ENCODE measurements at places on chromosomes 4 and X. TPM values are rescaled to one million over a fixed set of nuclear protein-coding genes. Genes with fewer than 3 reads are reported as not detected.

The PCYT1B gene
- polyA plus RNA-seq: 3.1 TPM

DNA sequence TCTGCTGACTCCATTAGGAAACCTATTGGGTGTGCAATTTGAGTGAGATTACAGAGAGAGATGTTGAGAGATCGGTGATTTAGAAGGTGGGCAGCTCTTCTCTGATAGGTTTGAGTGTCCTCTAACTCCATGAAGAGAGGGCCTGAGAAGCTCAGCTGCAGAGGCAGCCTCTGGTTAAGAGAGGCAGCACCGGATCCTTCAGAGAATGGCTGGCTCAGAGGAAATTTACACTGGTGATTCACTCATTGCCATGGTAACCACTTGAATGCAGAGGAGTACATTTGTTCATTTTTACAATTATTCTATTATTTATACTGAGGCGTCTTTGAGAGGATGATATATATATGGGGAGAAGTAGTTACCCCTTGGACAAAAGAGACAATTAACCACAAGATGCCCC is 171.7 kb downstream of the PDGFRA start:
- H3K4me3 ChIP-seq: no peak overlapping the region
- no peaks in the 10 kb centered on the region for H3K4me1 ChIP-seq
- no peak for DNase-seq
- peak overlapping the region; percentile 56 for H3K27ac ChIP-seq

DNA sequence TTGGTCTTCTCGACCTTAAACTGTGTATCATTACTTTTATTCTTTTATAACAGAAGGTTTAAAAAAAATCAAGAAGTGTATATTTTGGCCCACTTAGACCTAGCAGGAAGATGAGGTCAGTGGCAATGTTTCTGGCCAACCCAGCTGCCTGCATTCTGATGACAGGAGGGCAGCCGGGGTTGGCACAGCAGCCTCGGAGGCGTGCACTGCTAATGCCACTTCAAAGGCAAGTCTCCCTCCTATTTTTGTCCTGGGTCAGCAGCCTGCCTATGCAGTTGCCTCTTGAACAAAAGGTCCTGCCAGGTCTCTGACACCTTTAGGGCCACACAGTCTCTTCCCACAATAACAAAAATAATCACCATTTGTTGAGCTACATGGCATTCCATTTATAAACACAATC is 89.4 kb upstream of the MYOZ2 start:
- no peak overlapping the region for H3K4me3 ChIP-seq
- no peaks in the 10 kb centered on the region for H3K36me3 ChIP-seq
- H3K27ac ChIP-seq: no peak overlapping the region

GRCh38 chr4:98527534-98528269 is 130.7 kb downstream of the TSPAN5 start:
- no peaks in the 10 kb centered on the region for H3K27me3 ChIP-seq
- H3K27ac ChIP-seq: no peak overlapping the region
- peaks cover 28% of the 10 kb centered on the region for H3K4me1 ChIP-seq
- DNase-seq: no peak
- H3K36me3 ChIP-seq: no peaks in the 10 kb centered on the region

DNA sequence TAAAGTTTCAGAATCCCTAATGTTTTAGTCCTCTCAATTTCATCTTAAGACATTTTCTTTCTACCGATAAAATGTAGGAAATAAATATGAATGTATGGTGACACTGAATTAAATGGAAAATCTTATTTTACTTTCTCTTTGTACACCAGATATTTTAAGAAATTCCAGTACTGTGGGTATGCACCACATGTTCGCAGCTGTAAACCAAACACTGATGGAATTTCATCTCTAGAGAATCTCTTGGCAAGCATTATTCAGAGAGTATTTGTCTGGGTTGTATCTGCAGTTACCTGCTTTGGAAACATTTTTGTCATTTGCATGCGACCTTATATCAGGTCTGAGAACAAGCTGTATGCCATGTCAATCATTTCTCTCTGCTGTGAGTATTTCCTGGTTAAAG is 26.9 kb downstream of the C4orf46 start:
- DNase-seq: no peak
- H3K36me3 ChIP-seq: no peaks in the 10 kb centered on the region
- no peak overlapping the region for H3K27ac ChIP-seq
- no peaks in the 10 kb centered on the region for H3K27me3 ChIP-seq
- no peak overlapping the region for H3K4me3 ChIP-seq

GRCh38 chrX:100662170-100662569 is 18.2 kb downstream of the SRPX2 start:
- H3K4me1 ChIP-seq: no peaks in the 10 kb centered on the region
- no peaks in the 10 kb centered on the region for H3K27me3 ChIP-seq
- H3K4me3 ChIP-seq: no peak overlapping the region
- no peak overlapping the region for H3K27ac ChIP-seq
- no peak for DNase-seq

GRCh38 chr4:142365391-142365790 is 480.7 kb downstream of the INPP4B start:
- no peak for DNase-seq
- no peaks in the 10 kb centered on the region for H3K4me1 ChIP-seq
- H3K4me3 ChIP-seq: no peak overlapping the region
- H3K27ac ChIP-seq: no peak overlapping the region
- no peaks in the 10 kb centered on the region for H3K27me3 ChIP-seq

- no peaks in the 10 kb centered on the region for H3K27me3 ChIP-seq
- H3K36me3 ChIP-seq: no peaks in the 10 kb centered on the region
- H3K4me1 ChIP-seq: no peaks in the 10 kb centered on the region
- no peak for DNase-seq
Observed at GRCh38 chrX:130746709-130747342, 156.2 kb downstream of the ENOX2 start.

- no peak overlapping the region for H3K4me3 ChIP-seq
- DNase-seq: no peak
- no peak overlapping the region for H3K27ac ChIP-seq
- H3K4me1 ChIP-seq: no peaks in the 10 kb centered on the region
- H3K36me3 ChIP-seq: no peaks in the 10 kb centered on the region
Observed at GRCh38 chr4:153929675-153930074, 140.8 kb upstream of the SFRP2 start.

The TMEM271 gene
- polyA plus RNA-seq: not detected

DNA sequence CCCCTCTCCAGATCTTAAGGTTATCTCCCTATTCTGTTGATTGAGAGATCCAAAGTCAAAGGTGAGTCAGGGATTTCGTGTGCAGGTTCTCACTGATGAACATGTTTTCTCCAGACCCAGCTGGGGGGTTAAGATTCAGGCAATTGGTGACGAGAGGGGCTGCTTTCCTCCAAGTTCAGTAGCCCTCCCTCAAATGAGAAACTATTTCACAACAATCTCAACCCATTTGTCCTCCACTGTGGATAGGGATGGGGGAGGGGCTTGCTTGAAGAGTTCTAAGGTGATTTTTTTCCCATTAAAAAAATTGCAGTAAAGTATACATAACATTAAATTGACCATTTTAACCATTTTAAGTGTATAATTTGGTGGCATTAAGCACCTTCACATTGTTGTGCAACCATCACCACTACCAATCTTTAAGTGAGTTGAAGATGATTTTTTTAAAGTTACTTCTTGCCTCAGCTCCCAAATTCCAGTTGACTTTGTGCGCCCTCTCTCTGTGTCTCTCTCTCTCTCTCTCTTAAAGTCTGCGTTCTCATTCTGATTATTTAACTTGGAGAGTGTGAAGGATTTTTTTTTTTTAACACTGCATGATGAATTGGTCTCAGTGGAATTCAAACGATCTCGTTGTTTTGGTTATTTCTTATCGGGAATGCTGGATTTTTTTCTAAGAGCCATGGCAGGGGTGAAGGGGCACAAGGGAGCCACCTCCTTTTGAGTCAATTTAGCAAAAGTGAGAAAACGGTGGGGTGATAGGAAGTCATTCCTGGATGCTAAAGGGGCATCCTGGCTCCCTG is 175.9 kb downstream of the SHROOM3 start:
- H3K4me1 ChIP-seq: peaks cover 29% of the 10 kb centered on the region
- no peak overlapping the region for H3K4me3 ChIP-seq
- DNase-seq: no peak
- no peak overlapping the region for H3K27ac ChIP-seq

DNA sequence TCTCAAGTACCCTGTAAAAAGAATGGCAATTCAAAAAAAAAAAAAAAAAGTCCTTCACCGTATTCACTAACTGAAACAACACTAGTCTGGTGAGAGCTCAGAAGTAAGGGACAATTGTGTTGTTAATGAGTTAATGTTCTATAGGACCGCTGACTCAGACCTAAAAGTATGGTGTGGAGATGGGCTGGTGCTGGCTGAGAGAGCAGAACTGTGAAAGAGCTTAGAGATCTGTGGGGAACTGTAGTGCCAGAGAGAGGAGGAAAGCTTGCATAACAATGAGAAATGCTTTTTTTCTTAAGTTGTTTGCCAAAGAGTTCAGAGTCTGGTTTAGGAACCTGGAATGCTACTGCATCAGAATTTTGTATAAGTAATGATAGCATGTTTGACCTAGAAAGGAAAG is 65.1 kb downstream of the LHFPL1 start:
- H3K4me1 ChIP-seq: no peaks in the 10 kb centered on the region
- H3K27me3 ChIP-seq: no peaks in the 10 kb centered on the region
- H3K36me3 ChIP-seq: no peaks in the 10 kb centered on the region
- no peak overlapping the region for H3K27ac ChIP-seq
- H3K4me3 ChIP-seq: no peak overlapping the region
- DNase-seq: no peak

DNA sequence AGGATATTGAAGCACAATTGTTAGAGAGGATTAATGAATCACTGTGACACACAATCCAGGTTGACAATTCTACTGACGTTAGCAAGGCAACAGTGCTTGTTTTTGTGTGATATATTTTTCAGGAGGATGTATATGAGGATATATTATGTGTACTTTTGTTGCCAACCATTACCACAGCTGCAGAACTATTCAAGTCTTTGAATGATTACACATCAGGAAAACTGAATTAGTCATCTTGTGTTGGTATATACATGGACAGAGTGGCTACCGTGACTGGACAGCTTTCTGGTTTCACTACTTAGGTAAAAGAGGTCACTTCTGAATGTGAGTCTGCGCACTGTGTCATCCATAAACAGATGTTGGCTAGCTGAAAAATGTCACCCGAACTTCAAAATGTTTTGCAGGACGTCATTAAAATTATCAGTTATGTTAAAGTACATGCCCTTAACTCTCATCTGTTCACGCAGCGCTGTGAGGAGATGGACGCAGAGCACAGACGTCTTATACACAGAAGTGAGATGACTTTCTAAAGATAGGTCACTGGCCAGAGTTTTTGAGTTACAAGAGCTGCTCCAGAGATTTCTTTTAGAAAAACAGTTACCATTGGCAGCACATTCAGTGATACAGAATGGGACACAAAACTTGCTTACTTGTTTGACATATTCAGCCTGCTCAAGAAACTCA is 69.0 kb downstream of the MRPL1 start:
- peak overlapping the region; percentile 46 for H3K27ac ChIP-seq
- no peak overlapping the region for H3K4me3 ChIP-seq
- no peaks in the 10 kb centered on the region for H3K27me3 ChIP-seq

DNA sequence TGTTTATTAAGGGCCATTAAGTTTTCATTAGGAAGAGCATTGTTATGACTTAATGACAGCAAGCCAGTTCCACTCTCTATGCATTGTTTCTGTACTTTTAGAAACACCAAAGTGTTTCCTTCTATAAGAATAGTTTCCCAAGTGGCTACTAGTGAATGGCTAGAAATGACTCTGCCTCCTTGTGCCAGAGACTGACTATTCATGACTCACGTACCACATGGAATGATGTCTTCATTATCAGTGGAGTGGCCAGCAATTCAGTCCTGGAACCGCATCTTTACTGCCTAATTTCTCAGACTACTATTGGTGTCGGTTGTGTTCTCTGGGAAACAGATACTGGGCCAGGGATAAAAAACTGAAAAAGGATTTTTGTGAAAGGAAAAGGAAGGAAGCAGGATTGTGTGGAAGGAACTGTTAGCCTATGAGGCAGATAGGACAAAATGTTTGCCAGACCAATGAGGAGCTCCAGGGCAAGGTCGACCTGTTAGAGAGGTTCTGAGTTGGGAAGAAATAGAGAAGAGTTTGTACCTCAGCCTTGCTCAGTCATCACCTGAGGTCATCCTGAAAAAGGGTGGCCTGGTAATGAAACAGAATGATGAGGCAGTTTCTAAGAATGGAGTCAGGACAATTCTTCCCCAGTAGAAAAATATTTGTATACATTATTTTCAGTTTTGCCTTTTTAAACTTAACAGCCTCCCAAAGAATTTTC is 218.6 kb downstream of the SPCS3 start:
- DNase-seq: no peak
- H3K27me3 ChIP-seq: no peaks in the 10 kb centered on the region
- no peaks in the 10 kb centered on the region for H3K36me3 ChIP-seq
- H3K27ac ChIP-seq: peak overlapping the region; percentile 75
- no peak overlapping the region for H3K4me3 ChIP-seq

GRCh38 chr4:76341063-76341462 is 34.5 kb downstream of the STBD1 start:
- no peaks in the 10 kb centered on the region for H3K27me3 ChIP-seq
- no peaks in the 10 kb centered on the region for H3K4me1 ChIP-seq
- no peaks in the 10 kb centered on the region for H3K36me3 ChIP-seq
- DNase-seq: no peak
- no peak overlapping the region for H3K4me3 ChIP-seq

The DCAF4L1 gene
- 0.05 TPM for polyA plus RNA-seq

DNA sequence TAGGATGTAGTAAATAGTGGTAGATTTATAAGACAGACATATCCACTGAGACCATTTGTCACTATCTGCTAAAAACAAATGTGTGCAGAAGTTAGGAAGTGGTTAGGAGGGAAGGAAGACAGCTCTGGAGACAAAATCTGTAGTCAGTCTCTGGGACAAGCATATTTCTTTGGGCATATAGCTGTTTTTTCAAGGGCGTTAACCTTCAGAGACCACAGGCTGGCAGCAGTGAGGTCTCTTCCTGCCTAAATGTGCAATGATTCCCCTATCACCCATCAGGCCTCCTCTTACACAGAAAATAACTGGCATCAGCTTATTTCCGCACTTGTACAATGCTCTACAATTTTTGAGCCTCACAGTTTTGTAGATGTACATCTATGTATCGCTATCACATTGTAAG is 6.5 kb downstream of the TMEM150C start:
- DNase-seq: peak; percentile 27
- no peak overlapping the region for H3K27ac ChIP-seq
- no peaks in the 10 kb centered on the region for H3K27me3 ChIP-seq
- no peaks in the 10 kb centered on the region for H3K4me1 ChIP-seq

DNA sequence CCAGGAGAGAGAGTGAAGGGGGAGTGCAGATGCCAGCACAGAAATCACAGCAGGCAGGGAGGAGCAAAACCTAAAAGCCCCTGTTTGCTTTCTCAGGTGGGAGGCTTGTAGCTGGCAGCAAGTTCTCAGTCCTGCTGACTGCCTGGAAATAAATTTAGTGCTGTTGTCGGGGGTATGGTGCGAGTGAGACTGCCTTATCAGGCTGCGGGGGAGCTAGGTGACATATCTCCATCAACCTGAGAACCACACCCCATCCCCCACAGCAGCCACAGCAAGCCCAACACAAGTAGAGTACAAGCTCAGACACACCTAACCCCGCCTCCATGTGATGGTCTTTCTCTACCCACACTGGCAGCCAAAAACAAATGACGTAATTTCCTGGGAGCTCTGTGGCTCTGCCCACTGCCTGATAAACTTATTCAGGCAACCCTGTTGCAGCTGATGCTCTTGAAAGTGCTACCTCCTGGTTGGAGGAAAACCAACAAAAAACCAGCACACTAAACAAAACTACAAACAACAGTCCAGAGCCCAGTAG is 953.4 kb upstream of the NDST4 start:
- no peak for DNase-seq
- H3K27ac ChIP-seq: no peak overlapping the region
- no peaks in the 10 kb centered on the region for H3K27me3 ChIP-seq
- no peak overlapping the region for H3K4me3 ChIP-seq
- H3K36me3 ChIP-seq: no peaks in the 10 kb centered on the region

The CENPVL2 gene
- 0.03 TPM for polyA plus RNA-seq

Data from SK-N-SH (cell line).